RPMI8226 (cell line): ENCODE measurements at places on chromosomes 5 and 9.

DNA sequence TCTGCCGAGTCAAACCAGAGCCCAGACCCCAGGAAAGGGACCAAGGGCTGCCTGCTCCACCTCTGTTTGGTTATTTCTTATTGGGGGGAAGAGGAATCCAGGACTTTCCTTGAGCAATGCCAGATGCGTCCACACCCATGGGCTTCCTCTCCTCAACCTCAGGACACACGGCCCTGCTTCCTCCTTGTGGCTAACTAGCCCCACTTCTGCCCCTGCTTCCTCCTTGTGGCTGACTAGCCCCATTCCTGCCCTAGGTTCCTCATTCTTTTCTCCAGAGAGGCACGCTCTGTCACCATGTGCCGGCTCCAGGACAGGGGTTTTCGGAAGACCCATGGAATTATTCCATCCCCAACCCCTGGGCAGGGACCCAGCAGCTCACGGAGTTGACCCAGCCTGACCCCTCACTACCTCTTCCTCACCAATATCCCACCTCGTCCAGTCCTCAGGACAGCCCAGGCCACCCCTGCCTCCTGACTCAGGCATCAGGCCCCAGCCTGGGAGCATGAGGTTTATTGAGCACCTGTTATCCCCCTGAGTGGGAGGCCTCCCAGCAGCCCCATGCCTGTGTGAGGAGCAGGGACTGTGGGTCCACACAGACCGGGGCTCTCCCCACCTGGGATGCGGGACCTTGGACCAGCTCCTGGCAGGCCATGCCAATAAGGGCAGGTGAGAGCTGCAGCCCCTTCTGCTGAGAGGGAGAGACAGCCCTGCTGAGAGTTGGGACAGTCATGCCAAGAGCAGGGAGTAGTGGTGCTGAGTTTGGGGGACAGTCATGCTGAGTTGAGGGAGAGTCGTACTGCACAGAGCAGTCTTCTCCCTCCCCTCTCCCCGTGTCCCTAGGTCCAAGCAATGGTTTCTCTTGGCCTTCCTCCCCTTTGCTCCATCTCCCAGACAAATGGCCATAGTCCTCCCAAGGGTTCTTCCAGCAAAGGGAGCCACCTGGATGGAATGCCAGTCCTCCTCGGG is 11.8 kb upstream of the FCN1 start:
- peak; percentile 39 for DNase-seq

- DNase-seq = no peak
These were observed 21.6 kb downstream of the NCS1 start for GRCh38 chr9:130193531-130194377.

DNA sequence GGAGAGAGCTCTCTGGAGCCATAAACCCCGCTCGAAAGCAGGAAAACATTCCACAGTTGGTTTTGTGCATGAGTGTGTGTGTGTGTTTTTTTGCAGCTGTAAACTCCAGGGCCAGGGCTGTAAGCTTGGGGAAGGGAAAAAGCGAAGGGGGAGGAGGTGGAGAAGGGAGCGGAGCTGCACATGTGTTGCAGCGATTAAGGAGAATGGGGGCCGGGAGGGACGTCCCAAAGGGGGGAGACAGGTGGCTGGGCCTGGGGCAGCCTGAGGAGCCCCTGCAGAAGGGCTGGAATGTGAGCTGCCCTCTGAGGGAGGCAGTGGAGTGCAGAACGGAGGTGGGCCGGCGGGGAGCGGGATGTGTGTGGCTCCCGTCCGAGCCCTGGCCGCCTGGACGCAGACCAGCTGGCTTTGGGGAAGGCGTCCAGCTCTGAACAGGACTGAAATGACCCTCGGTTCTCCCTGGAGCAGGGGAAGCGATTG is 2.7 kb upstream of the MYMK start:
- DNase-seq = no peak

DNA sequence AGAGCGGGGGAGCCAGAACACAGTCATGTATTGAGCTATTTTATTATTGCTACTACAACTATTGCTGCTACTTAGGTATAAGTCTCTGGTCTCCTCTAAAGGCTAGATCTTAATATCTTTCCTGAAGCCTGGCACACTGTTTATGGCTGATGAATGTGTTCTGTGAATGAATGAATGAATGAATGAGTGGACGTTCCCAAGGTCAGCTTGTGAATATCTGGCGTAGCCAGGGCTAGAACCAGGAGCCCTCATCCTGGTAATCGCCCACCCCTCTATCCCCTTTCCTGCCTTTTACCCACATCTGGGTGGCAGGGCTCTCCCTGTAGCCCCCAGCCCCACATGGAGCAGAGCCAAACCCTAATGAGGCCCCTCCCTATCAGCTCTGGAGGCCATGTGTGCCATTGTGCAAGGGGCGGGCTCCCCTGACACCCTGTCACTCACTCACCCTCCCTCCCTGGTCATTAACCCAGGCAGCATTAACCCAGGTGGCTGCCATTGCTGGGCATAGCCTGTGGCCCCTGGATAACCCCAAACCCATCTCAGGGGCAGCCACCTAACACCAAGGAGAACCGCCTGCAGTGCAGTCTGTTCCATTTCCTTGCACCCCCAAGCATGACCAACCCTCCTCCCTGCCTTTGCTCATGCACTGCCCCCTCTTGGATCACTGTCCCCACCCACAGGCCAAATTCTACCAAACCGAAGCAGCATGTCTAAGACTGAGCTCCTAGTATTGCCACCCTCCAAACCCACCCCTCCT is 2.0 kb upstream of the AKNA start:
- DNase-seq = no peak

- DNase-seq = no peak
These were observed 601.5 kb downstream of the ACTL7B start for GRCh38 chr9:108254236-108254635.

GRCh38 chr5:683551-684481 is 9.3 kb downstream of the TPPP start:
- no peak for DNase-seq

- no peak for DNase-seq
These were observed 892 bp upstream of the TNC start for GRCh38 chr9:115118879-115119218.

- DNase-seq = no peak
These were observed 60.4 kb downstream of the KIAA0825 start for GRCh38 chr5:94558028-94558427.

GRCh38 chr5:83551821-83552220 is 80.3 kb downstream of the VCAN start:
- DNase-seq = no peak

- peak; percentile 76 for DNase-seq
These were observed 84.7 kb downstream of the PARP8 start for GRCh38 chr5:50751064-50751657.

- no peak for DNase-seq
These were observed 62.8 kb downstream of the RAPGEF1 start for GRCh38 chr9:131677049-131677443.

DNA sequence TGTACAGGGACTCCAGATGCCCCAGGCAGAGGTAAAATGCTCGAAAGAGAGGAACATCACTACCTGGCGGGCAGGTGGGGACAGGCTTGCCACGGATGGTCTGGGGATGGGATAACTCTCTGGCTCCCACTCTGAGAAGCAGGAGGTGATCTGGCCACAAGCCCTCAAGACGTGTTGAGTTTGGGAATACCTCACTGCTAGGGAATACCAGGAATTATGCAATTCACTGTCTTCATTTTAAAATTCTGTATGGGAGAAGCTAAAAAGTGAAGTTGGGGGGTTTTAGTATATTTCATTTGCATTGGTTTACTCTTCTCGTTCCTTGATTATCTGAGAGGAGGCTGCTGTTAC is 510.4 kb downstream of the CCDC171 start:
- DNase-seq = no peak

GRCh38 chr5:172453206-172453985 is 929 bp downstream of the SH3PXD2B start:
- no peak for DNase-seq
